ENCODE measurements at places on chromosomes 13 and 19.

- DNase-seq = no peak
- no peak overlapping the region for H3K4me3 ChIP-seq
- H3K36me3 ChIP-seq = no peaks in the 10 kb centered on the region
- H3K27ac ChIP-seq = no peak overlapping the region
- H3K4me1 ChIP-seq = no peaks in the 10 kb centered on the region
These were observed 6.0 kb downstream of the NFIC start for GRCh38 chr19:3372413-3372812.

- H3K27ac ChIP-seq = no peak overlapping the region
- H3K4me3 ChIP-seq = no peak overlapping the region
- no peak for DNase-seq
- H3K4me1 ChIP-seq = no peaks in the 10 kb centered on the region
- H3K36me3 ChIP-seq = no peaks in the 10 kb centered on the region
- no peaks in the 10 kb centered on the region for H3K27me3 ChIP-seq
These were observed 236.3 kb downstream of the SLC7A1 start for GRCh38 chr13:29359181-29359580.

DNA sequence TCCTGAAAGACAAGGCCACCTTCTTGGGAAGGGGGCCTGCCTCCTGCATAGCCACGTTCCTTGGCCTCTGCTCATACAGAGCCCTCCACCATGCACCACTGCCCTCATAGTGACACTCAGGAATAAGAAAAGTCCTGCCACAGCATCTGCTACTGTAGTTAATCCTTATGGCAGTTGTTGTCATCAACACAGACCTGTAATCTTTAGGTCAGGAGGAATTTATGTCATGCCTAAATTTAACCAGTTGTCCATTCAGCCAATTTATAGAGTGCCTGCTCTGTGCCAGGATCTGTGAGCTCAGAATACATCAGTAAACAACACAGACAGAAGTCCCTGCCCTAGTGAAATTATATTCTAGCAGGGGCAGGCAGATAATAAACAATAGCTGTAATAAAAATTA, 44.4 kb downstream of the FAM124A start:
- no peak overlapping the region for H3K27ac ChIP-seq
- H3K27me3 ChIP-seq = no peaks in the 10 kb centered on the region
- no peak for DNase-seq

- no peak overlapping the region for H3K4me3 ChIP-seq
- H3K27me3 ChIP-seq = no peaks in the 10 kb centered on the region
- H3K27ac ChIP-seq = no peak overlapping the region
- no peaks in the 10 kb centered on the region for H3K36me3 ChIP-seq
- H3K4me1 ChIP-seq = no peaks in the 10 kb centered on the region
- DNase-seq = no peak
These were observed 137.3 kb upstream of the FNDC3A start for GRCh38 chr13:48838193-48838973.

DNA sequence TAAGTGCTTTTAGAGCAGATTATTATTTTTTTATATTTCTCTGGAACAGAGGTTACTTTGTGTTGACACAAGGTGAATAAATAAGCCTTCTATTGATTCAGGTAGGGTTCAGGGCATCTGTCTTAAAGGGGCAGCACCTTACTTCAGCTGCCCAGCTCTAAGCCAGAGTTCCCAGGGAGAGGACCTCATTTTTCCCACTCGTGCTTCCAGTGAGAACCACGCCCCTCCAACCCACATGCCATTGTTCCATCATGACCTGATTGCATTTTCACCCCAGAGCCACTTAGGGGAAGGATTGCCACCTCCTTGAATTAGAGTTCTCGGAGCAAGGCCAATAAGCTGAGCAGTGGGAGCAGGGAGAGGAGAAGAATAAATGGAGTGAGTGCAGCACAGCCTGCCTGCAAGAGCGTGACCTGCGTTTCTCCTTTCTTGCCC, 104.3 kb upstream of the FRY start:
- no peaks in the 10 kb centered on the region for H3K36me3 ChIP-seq
- H3K27ac ChIP-seq = no peak overlapping the region
- DNase-seq = no peak
- H3K4me1 ChIP-seq = peaks cover 9% of the 10 kb centered on the region
- no peaks in the 10 kb centered on the region for H3K27me3 ChIP-seq
- no peak overlapping the region for H3K4me3 ChIP-seq

DNA sequence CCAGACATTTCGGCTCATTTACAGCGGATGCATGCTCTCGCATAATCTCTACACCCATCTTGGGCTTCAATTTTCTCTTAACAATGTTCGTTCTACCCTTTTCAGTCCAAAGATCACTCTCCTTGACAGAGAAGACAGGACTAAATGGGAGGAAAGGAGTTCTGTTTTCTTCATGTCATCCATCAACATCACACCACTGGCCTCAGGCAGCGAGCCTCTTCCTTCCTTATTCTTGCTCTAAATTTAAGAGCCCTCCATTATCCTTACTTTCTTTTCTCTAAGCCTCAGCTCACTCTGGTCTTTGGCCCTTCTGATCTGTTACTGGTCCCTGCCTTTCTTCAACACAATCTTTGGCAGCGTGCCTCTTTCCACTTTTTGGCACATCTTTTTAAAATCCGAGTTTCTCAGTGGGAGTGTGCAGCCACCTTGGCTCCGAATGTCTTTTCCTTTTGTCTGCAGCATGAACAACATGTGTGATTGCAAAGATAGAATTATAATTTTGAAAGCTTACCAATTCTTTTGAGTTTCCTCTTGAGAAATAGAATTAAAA, 98.7 kb downstream of the FAM216B start:
- no peaks in the 10 kb centered on the region for H3K27me3 ChIP-seq
- no peak for DNase-seq
- no peaks in the 10 kb centered on the region for H3K4me1 ChIP-seq
- H3K4me3 ChIP-seq = no peak overlapping the region

GRCh38 chr13:99442273-99442895, 58.9 kb upstream of the TM9SF2 start:
- no peaks in the 10 kb centered on the region for H3K36me3 ChIP-seq
- H3K27me3 ChIP-seq = peaks cover 35% of the 10 kb centered on the region
- peak; percentile 47 for DNase-seq
- no peak overlapping the region for H3K4me3 ChIP-seq
- H3K4me1 ChIP-seq = no peaks in the 10 kb centered on the region

- no peaks in the 10 kb centered on the region for H3K27me3 ChIP-seq
- peak overlapping the region; percentile 32 for H3K27ac ChIP-seq
- H3K4me3 ChIP-seq = peak overlapping the region; percentile 77
- DNase-seq = peak; percentile 45
- no peaks in the 10 kb centered on the region for H3K4me1 ChIP-seq
These were observed 717 bp downstream of the SPRYD7 start for GRCh38 chr13:49935171-49936074.

DNA sequence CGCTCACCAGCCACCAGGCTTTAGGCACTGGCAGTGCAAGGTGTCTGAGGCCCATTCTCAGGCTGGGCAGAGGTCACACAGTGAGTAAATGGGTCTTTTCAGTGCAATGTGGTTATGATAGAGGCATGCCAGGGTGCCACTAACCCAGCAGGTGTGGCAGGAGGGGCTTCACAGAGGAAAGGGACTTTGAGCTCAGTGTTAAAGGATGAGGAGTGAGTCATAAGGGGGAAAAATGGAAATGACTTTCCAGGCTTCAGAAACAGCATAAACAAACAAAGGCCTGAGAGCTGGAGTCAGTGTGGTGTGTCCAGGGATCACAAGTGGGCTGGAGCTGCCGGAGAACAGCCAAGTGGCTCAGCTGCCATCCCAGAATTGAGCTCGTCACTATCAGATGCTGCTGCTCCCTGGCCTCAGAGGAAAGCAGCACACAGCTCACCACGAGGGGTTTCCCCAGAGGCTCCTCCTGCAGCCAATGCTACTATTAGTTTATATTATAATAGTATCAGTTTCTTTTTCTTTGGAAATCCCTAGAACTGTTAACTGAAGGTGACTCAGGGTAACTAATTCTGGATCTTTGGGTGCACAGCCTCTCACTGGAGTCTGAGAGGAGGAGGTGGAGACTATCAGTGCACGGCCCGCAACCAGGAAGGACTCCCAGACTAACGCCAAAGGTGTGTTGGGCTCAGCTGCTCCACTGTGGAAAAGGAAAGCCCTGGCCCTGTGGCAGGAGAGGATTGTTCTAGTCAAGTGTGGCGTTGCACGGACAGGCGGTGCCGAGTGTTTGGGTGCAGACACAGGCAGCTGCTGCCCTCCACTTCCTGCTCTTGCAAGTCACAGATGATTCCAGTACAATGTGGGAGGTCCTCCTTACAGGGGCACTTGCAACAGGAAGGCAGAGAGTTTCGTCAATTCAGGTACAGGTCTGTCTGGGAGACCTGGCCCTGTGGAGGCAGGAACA, 39.5 kb downstream of the DHRS12 start:
- no peaks in the 10 kb centered on the region for H3K27me3 ChIP-seq
- peak; percentile 68 for DNase-seq
- peaks cover 15% of the 10 kb centered on the region for H3K4me1 ChIP-seq
- peak overlapping the region; percentile 87 for H3K27ac ChIP-seq
- peak overlapping the region; percentile 55 for H3K4me3 ChIP-seq

- no peak overlapping the region for H3K27ac ChIP-seq
- no peaks in the 10 kb centered on the region for H3K36me3 ChIP-seq
- H3K4me3 ChIP-seq = no peak overlapping the region
- H3K4me1 ChIP-seq = no peaks in the 10 kb centered on the region
These were observed 706.5 kb upstream of the MIR17HG start for GRCh38 chr13:90640976-90641375.

- DNase-seq = no peak
- H3K27ac ChIP-seq = no peak overlapping the region
- no peaks in the 10 kb centered on the region for H3K36me3 ChIP-seq
- no peak overlapping the region for H3K4me3 ChIP-seq
- no peaks in the 10 kb centered on the region for H3K27me3 ChIP-seq
- H3K4me1 ChIP-seq = no peaks in the 10 kb centered on the region
These were observed 336.0 kb downstream of the SUCLA2 start for GRCh38 chr13:47665043-47665442.

- H3K36me3 ChIP-seq = no peaks in the 10 kb centered on the region
- H3K4me3 ChIP-seq = no peak overlapping the region
- H3K4me1 ChIP-seq = 0 out of 2 replicates have a peak, but pooled peaks cover 3% of the 10 kb centered on the region
- DNase-seq = no peak
- H3K27ac ChIP-seq = no peak overlapping the region
These were observed 14.0 kb upstream of the PPP1R12C start for GRCh38 chr19:55131421-55131820.

DNA sequence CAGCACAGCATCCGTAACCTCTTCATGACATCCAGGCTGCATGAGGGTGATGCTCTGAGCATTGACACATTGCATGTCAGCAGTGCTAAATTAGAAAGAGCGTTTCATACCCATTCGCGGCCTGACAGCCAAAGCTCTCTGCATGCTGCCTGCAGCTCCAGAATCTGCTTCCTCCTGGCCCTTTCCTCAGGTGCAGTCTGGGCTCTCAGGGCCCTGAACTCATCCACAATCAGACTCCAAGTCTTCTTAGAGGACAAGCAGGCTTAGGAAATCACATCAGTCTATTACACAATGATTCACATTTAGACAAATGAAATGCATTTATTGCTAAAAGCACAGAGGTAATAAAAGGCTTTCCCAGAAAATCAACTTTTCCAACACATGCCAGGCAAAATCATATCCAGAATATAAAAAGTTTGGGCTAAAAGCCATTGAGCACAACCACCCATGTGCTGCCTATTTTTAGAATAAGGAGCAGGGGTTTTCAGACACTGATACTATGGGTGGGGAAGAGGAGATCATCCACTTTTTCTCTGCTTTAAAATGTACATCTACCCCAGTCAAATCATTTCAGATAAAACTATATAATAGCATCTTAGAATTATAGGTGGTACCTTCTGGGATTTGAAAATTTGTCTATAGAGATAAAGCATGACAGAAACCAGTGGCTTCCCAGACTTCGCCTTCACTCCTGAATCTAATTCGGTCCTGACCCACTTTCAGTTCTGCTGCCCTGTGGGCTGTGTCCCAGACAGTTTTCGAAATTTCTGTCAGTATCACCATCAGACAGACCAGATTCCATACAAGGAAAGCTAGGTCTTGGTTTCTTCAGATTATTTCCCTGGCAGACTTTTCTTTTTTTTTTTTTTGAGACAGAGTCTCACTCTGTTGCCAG, 109.3 kb downstream of the COL4A2 start:
- H3K27ac ChIP-seq = no peak overlapping the region
- peaks cover 11% of the 10 kb centered on the region for H3K4me1 ChIP-seq
- no peak for DNase-seq
- no peaks in the 10 kb centered on the region for H3K36me3 ChIP-seq

- H3K27ac ChIP-seq = no peak overlapping the region
- no peak for DNase-seq
- no peaks in the 10 kb centered on the region for H3K36me3 ChIP-seq
- no peak overlapping the region for H3K4me3 ChIP-seq
- no peaks in the 10 kb centered on the region for H3K4me1 ChIP-seq
These were observed 28.1 kb upstream of the HMGB1 start for GRCh38 chr13:30493658-30494381.

DNA sequence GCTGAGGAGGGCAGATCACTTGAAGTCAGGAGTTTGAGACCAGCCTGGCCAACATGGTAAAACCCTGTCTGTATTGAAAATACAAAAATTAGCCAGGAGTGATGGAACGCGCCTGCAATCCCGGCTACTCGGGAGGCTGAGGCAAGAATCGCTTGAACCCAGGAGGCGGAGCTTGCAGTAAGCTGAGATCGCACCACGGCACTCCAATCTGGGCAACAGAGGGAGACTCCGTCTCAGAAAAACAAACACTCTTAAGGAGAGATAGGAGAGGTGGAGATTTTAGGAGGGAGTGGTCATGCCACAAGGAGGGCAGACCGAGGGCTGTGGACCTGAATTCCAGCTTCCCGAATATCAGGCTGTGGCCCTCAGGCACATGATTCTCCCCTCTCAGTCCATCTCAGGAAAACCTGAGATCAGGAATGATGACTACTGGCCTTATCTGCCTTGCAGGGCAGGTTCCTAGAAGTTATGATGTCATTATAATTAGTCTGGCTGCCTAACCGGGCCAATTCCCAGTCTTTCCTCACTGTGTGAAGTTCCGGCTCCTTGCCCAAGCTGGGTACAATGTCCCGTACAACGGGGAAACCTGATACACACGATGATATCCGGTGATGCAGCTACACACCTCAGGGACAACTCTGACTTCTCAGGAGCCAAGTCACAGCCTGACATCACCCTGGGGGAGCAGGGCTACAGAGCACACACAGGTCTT, 2.5 kb downstream of the SLC35E1 start:
- H3K4me1 ChIP-seq = peaks cover 31% of the 10 kb centered on the region
- no peak for DNase-seq
- no peaks in the 10 kb centered on the region for H3K27me3 ChIP-seq
- peaks cover 3% of the 10 kb centered on the region for H3K36me3 ChIP-seq

DNA sequence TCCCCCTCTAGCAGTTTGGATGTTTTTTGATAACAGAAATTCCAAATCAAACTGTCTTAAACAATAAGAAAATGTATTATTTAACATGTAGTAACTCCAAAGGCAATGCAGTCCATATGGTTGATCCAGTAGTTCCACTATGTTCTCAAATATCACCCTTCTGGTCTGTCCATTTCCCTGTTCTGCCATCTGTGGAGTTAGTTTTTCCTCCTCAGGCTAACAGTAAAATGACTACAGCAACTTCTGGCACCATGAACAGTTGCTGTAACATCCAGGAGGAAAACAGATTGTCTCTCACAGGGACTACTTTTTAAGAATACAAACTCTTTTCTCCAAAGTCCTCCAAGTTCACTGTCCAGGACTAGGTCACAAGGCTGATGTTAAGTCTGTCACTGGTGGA, 455.4 kb downstream of the FGF14 start:
- H3K27ac ChIP-seq = no peak overlapping the region
- 0 out of 2 replicates have a peak, but pooled peaks cover 3% of the 10 kb centered on the region for H3K4me1 ChIP-seq
- H3K4me3 ChIP-seq = no peak overlapping the region
- no peak for DNase-seq
- no peaks in the 10 kb centered on the region for H3K36me3 ChIP-seq

- no peak overlapping the region for H3K4me3 ChIP-seq
- H3K27ac ChIP-seq = no peak overlapping the region
- no peak for DNase-seq
- H3K27me3 ChIP-seq = no peaks in the 10 kb centered on the region
These were observed 208.8 kb upstream of the SOX21 start for GRCh38 chr13:94921181-94921580.

Data from MM.1S (cell line).